Subcutaneous preadipocyte (primary cell): ENCODE measurements at places on chromosomes 7 and 10. TPM values are rescaled to one million over a fixed set of nuclear protein-coding genes. Genes with fewer than 3 reads are reported as not detected.

The NPY gene
- not detected in 2 replicates for total RNA-seq

The TFPI2 gene
- total RNA-seq = 53.3 and 369 TPM in 2 replicates

The ZNF853 gene
- total RNA-seq = under 0.01 TPM in 1 of 2 replicates, not detected in the other

The ATRNL1 gene
- total RNA-seq = 0.37 TPM in 1 of 2 replicates, not detected in the other

The PCLO gene
- under 0.01 TPM in 1 of 2 replicates, not detected in the other for total RNA-seq

The SYNPO2L gene
- under 0.01 TPM in 1 of 2 replicates, not detected in the other for total RNA-seq

The FXYD4 gene
- total RNA-seq = not detected in 2 replicates

The MYO3A gene
- not detected in 2 replicates for total RNA-seq

The CROT gene
- 7.6 and 12.5 TPM in 2 replicates for total RNA-seq

The TSPAN12 gene
- 0.37 and 0.78 TPM in 2 replicates for total RNA-seq

The MUC12 gene
- not detected in 2 replicates for total RNA-seq

The ZNF789 gene
- total RNA-seq = 6.6 and 6.8 TPM in 2 replicates

The PTN gene
- 0.20 and 0.37 TPM in 2 replicates for total RNA-seq

The RNF148 gene
- 0.78 and 1.8 TPM in 2 replicates for total RNA-seq

The GPR85 gene
- total RNA-seq = 1.8 and 2.3 TPM in 2 replicates

The THNSL1 gene
- 2.6 and 4.5 TPM in 2 replicates for total RNA-seq

The PNLIP gene
- total RNA-seq = not detected in 2 replicates

The ANKRD7 gene
- 0.37 and 0.39 TPM in 2 replicates for total RNA-seq

The PTPRZ1 gene
- total RNA-seq = 0.20 TPM in 1 of 2 replicates, not detected in the other

The HTR5A gene
- not detected in 2 replicates for total RNA-seq

The ASZ1 gene
- not detected in 2 replicates for total RNA-seq

The HOXA13 gene
- total RNA-seq = 0.20 and 0.37 TPM in 2 replicates

The SLC39A12 gene
- not detected in 2 replicates for total RNA-seq

The LIMK1 gene
- 41.5 and 46.7 TPM in 2 replicates for total RNA-seq

The IFRD1 gene
- total RNA-seq = 29.0 and 41.6 TPM in 2 replicates

The LMBR1 gene
- 25.4 and 37.9 TPM in 2 replicates for total RNA-seq

The CTTNBP2 gene
- 1.1 and 2.3 TPM in 2 replicates for total RNA-seq

The SSBP1 gene
- 115 and 118 TPM in 2 replicates for total RNA-seq

The DENND2A gene
- 8.1 and 15.6 TPM in 2 replicates for total RNA-seq

The EVX1 gene
- not detected in 2 replicates for total RNA-seq

The STEAP2 gene
- 17.3 and 23.5 TPM in 2 replicates for total RNA-seq

The CALML3 gene
- not detected in 2 replicates for total RNA-seq

The HTR7 gene
- 0.37 and 2.2 TPM in 2 replicates for total RNA-seq

The KNDC1 gene
- under 0.01 and 0.20 TPM in 2 replicates for total RNA-seq

The WDFY4 gene
- not detected in 2 replicates for total RNA-seq

The SLF2 gene
- 30.9 and 52.0 TPM in 2 replicates for total RNA-seq

The BMPER gene
- 10.2 and 16.2 TPM in 2 replicates for total RNA-seq

The CPEB3 gene
- total RNA-seq = 0.37 and 0.59 TPM in 2 replicates

The SPACDR gene
- 0.37 and 0.78 TPM in 2 replicates for total RNA-seq

The DKK1 gene
- total RNA-seq = 55.9 and 92.1 TPM in 2 replicates

The SUN3 gene
- total RNA-seq = not detected in 2 replicates

The SLC25A28 gene
- total RNA-seq = 13.5 and 19.8 TPM in 2 replicates

The ZNF800 gene
- total RNA-seq = 20.9 and 33.6 TPM in 2 replicates

The EPO gene
- total RNA-seq = not detected in 2 replicates

The DCLRE1C gene
- 9.6 and 12.7 TPM in 2 replicates for total RNA-seq

The PTF1A gene
- not detected in 2 replicates for total RNA-seq

The GCC1 gene
- 10.7 and 13.9 TPM in 2 replicates for total RNA-seq

The TMEM229A gene
- not detected in 2 replicates for total RNA-seq

The FAM25G gene
- total RNA-seq = not detected in 2 replicates

The TRIM50 gene
- not detected in 2 replicates for total RNA-seq

The PRKAR2B gene
- total RNA-seq = 0.73 and 1.8 TPM in 2 replicates

The EXOC4 gene
- 92.3 and 101 TPM in 2 replicates for total RNA-seq

The SEMA3E gene
- 1.5 and 2.3 TPM in 2 replicates for total RNA-seq

The SLC18A2 gene
- total RNA-seq = not detected in 2 replicates

The GRM3 gene
- total RNA-seq = not detected in 2 replicates

The NPC1L1 gene
- under 0.01 TPM in 1 of 2 replicates, not detected in the other for total RNA-seq

The CYP3A7 gene
- not detected in 2 replicates for total RNA-seq

The ABI1 gene
- total RNA-seq = 49.5 and 55.1 TPM in 2 replicates
